Left renal cortex interstitium (tissue), 4 donors: ENCODE measurements at places on chromosomes 1 and 21. TPM values are rescaled to one million over a fixed set of nuclear protein-coding genes. Genes with fewer than 3 reads are reported as not detected.

PM20D1 gene
- polyA plus RNA-seq: 4.1 TPM

RGS8 gene
- polyA plus RNA-seq: not detected

DNA sequence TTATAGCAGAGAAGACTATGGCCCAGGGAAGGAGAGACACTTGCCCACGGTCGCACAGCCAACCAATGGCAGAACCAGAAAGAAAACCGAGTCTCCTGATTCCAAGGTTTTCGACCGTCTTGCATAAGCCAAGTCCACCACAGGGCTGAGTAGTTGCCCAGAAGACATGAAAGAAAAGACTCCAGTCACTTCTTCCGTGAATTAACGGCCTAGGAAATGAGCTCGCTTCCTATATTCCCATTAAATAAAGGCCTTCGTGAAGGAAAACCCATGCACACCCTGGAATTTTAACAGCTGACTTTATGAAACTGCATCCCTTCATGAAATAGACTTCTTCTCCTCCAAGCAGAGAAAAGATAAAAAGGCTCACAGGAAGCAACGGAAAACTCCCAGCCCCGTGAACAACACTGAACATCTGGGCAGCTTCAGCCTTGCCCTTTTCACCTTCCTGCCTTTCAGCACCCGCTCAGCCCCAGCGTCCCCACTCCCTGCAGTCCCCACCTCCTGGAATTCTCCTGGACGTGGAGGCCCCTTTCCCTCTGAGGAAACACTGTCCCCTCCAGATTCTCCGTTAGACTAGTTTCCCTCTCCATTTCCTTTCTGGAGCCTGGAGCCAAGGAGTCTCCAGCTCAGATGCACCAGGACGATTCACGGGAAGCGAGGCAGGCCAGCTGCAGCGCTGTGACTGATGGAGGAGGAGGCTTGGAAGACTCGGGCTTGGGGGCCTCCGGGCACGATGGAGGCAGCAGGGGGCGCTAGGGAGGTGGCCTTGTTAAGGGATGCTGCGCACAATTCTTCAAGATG, 2.7 kb upstream of the MYOC start:
- DNase-seq: peak; percentile 54

GRCh38 chr1:29501227-29501976, 265.1 kb downstream of the PTPRU start:
- DNase-seq: no peak

- DNase-seq: no peak
Measured at GRCh38 chr1:239939602-239940001, 152.1 kb upstream of the FMN2 start.

DNA sequence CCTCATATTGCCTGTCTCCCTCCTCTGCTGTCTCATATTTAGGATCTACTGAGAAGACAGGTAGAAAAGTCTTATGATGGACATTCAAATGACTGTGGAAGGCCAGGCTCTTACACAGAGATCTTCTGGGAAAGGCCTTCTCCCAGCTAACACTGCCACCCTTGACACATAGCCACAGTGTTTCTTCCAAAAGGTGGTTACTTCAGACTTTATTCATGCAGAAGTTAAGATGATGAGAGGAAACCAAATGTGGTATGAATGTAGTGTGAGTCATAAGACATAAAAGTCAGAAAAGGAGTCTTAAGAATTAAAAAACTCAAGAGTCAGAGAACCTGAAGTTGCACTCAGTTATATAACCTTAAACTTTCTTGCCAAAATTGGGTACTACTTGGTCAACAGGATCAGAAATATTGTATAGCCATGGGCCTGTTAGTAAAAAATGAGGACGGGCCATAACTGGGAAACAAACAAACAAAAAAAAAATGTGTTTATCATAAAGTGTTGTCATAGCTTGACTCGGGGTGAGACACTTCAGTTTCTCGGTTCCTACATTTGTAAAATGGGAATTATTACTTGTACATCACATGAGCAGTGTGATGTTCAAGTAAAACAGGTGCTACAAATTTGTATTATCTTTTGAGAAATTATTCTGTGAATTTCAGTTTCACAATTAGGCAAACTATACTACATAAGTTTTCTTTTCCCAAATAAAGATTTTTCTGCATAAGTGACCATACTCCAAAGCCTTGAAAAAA, 1.2 kb upstream of the DENND1B start:
- no peak for DNase-seq
